ENCODE measurements at places on chromosomes 7 and 10.

DNA sequence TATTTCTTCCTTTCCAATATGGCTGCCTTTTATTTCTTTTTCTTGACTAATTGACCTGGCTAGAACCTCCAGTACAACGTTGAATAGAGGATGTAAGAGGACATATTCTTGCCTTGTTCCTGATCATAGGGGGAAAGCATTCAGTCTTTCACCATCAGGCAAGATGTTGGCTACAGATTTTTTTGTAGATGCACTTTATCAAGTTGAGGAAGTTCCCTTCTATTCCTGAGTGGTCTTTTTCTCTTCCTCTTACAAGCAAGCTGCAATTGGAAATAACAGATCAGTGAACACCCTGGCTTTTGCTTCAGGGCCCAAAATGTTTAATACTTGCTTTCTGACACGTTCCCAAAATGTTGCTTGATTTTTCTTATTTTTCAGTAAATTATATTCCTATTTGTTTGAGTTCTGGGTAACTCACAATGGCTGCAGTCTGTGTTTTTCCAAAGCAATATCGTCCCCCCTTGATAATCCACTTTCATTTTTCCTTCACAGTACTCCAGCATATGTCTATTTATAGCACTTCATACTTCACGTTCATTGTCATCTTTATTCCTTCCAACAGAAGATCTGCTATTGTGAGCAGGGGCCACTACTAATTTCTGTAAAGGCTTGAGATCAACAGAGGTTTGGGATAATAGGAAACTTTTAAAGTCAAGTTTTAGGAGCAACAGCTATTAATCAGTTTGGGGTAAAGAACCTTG lies 11.7 kb downstream of the CPEB3 start:
- DNase-seq, result no peak

DNA sequence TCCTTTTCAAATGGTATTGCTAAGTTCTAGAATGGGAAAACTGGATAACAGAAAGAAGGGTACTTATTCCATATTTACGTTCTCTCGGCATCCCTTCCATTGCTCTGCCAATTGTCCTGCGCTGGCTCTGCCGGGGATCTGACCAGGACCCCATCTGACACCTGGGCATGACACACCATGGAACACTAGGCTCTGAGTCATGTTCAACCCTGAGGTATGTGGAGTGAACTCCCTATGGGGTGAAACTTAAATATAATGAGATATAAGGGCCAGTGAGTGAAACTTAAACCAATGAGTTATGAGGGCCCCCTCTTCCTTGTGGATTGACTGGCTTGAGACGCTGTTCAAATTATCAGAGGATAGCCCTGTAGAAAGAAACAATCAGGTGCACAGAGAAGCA lies 55.1 kb upstream of the ZEB1 start:
- no peak for DNase-seq

DNA sequence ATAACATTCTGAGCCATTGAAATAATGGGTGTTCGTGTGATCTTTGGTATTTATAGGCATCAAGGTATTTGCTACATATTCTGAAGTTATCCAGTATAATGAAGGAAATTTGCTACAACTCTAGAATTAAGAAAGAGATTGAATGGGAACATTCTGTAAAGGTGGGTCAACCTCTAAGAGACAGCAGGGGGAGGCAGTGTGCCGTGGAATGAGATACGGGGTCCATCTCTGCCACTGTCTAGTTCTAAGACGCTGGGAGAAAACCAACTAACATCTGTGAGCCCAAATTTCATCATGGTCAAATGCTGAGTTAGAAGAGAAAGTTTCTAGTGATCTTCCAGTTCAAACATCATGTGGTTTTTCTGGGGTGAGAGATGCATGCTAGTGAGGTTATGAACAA lies 368.9 kb downstream of the SORCS1 start:
- no peak for DNase-seq

DNA sequence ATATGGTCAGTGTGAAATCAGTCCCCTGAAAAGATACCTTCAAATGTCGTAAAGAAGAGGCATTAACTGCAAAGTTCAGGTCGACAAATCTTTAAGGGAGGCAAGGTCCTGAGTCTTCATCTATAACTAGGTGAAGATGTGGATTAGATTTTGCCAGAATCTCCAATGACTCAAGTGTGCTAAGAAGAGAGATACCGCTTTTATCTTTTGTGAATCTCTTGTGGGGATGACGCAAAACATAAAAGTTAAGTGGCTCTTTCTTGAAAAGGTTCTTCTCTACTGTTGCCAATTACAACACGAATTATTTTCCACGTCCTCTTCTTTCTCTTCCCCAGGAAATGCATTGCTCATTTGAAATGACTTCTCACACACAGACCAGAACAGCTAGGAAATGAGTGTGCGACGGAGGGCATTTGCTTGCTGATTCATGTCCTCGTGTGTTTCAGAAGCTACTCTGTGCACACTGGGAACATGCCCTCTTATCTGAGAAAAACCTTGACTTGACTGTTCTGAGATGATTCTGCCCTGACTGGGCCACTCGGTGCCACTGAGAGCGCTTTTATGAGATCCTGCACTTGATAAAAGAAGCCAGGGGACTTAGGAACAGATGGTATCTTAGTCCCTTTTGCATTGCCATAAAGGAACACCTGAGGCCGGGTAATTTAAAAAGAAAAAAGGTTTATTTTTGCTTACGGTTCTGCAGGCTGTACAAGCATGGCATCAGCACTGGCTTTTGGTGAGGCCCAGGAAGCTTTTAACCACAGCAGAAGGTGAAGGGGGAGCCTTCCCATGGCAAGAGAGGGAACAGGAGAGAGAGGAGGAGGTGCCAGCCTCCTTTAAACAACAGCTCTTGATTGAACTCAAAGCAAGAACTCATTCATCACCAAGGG lies 169.5 kb upstream of the PFKP start:
- no peak for DNase-seq

GRCh38 chr10:28704464-28705161 lies 27.3 kb downstream of the BAMBI start:
- no peak for DNase-seq

DNA sequence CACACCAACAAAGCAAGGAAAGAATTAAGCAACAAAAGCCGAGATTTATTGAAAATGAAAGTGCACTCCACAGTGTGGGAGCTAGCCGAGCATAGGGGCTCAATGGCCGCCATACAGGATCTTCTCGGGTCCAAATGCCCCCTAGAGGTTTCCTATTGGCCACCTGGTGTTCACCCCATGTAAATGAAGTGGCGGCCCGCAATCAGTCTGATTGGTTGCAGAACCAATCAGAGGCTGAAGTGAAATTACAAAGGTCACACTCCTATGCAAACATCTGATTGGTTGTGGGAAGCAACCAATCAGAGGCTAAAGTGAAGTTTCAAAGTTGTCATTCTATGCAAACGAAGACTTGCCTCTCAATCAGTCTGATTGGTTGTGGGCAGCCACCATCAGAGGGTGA lies 61.8 kb upstream of the SLC35B4 start:
- DNase-seq, result no peak

DNA sequence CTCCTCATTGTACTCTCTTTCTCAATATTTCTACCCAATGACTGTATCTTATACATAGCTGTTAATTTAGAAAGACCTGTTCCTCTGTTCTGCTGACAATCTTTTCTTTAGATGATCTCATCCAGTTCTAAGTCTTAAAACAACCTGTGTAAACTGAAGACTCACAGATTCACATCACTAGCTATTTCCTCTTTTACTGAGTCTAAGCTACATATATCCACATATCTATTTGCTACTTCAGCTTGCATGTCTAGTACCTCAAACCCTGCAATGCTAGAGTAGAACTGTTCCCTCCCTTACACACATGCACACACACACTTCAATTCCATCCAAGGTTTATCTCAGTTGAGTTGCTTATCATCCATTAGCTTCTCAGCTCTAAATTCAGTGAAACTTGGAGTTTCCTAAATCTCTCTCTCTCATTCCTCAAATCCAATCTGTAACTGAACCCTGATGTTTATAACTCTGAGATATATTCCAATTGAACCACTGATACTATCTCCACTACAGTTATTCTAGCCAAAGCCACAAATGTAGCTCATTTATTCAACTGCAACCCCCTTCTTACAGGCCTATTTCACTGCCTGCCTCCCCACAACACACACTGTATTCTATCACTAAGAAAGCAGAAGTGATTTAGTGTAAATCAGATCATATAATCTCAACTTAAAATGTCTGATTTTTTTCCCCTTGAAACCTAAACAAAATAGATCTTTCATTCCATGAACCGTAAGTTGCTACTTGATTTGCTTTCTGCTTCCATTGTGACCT lies 1036.8 kb upstream of the POT1 start:
- no peak for DNase-seq

DNA sequence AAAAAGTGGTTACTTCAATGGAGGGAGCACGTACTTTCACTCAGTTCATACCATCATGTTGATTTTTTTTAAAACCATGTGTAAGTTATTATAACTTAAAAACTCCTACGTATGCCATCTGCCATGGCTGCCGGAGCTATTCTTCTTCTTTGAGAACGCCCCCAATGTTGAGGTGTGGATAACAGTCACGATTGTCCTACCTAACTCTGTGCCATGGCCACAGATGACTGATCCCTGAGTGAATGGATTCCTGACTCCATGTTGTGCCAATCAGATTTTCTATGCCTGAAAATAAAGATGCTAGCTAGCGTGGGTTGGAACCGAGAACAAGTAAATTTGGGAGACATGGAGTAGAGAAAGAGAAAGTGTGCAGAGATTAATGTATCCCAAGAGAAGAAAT lies 5.3 kb downstream of the MCMBP start:
- no peak for DNase-seq

GRCh38 chr7:63376873-63377272 lies 621.8 kb upstream of the ZNF722 start:
- DNase-seq, result no peak

- DNase-seq, result no peak
Measured at GRCh38 chr7:144531181-144531580, 127.7 kb upstream of the NOBOX start.

DNA sequence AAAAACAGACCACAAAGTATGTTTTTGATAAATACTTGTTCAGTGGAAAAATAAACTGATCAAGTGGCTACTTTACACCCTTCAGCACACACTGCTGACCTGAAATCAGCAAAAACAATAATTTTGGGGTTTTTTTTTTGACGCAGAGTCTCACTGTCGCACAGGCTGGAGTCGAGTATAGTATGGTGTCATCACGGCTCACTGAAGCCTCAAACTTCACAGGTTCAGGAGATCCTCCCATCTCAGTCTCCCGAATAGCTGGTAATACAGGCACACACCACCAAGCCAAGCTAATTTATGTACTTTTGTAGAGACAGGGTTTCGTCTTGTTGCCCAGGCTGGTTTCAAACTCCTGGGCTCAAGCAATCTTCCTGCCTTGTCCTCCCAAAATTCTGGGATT lies 30.6 kb downstream of the TARP start:
- DNase-seq, result no peak

- DNase-seq, result no peak
Measured at GRCh38 chr7:28955356-28955717, 2.8 kb downstream of the TRIL start.

- DNase-seq, result no peak
Measured at GRCh38 chr7:89001306-89001705, 205.8 kb upstream of the TEX47 start.

DNA sequence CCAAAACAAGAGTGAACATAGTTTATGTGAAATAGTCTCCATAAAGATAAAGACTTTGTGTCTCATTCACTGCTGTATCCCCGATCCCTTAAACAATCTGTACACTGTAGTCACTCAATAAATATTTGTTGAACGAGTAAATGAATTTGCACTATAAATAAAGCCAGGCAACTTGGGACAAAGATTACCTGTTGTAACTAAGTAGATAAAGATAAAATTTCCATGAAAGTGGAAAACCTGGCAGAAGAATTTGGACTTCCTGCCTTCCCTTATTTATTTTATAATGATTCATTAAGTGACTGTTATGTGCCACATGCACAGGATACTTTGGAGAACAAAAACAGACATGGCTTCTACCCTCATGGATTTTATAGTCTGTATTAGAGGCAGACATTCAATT lies 277.7 kb upstream of the KAT6B start:
- DNase-seq, result no peak

DNA sequence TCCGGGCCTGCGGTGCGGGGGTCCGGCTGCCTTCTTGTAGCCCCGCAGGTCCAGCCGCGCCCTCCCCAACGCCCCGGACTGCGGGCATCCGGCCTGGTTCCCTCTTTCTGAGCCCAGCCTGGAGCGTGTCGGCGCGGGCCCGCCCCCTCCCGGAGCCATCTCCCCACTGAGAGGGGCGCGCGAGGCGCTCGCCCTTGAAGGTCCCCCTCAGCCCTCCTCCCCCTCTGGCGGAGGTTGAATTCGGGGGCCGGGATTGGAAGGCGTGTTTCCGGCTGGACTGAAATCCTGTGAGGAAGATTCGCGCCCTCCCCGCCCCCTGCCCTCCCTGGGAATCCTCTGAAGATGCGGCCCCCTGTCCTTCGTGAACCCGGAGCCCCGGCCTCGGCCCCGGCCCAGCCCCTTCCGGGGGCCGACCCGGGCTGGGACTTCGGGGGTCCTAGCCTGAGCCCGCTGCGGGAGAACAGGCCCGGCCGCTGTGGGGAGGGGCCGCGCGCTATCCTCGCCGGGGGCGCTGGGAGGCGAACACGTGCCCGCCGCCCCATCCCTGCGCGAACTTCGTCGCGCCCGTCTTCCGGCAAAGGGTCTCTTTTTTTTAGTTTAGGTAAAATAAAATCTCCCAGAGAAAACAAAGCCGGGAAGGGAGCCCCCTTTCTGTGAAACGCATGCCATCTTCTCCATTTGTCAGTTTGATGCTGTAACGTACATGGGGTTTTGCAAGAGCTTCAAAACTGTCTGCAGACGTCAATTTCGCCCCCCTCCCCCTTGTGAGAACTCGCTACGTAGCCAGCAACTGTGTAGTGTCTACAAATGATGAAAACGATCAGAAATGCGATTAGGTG lies 636 bp downstream of the PDCD4 start:
- DNase-seq, result peak; percentile 30

GRCh38 chr7:70630818-70631457 lies 501.0 kb upstream of the GALNT17 start:
- no peak for DNase-seq

GRCh38 chr7:2938514-2939192 lies 94.5 kb upstream of the GNA12 start:
- DNase-seq, result no peak

GRCh38 chr10:84204122-84204521 lies 9.8 kb downstream of the CDHR1 start:
- DNase-seq, result no peak

DNA sequence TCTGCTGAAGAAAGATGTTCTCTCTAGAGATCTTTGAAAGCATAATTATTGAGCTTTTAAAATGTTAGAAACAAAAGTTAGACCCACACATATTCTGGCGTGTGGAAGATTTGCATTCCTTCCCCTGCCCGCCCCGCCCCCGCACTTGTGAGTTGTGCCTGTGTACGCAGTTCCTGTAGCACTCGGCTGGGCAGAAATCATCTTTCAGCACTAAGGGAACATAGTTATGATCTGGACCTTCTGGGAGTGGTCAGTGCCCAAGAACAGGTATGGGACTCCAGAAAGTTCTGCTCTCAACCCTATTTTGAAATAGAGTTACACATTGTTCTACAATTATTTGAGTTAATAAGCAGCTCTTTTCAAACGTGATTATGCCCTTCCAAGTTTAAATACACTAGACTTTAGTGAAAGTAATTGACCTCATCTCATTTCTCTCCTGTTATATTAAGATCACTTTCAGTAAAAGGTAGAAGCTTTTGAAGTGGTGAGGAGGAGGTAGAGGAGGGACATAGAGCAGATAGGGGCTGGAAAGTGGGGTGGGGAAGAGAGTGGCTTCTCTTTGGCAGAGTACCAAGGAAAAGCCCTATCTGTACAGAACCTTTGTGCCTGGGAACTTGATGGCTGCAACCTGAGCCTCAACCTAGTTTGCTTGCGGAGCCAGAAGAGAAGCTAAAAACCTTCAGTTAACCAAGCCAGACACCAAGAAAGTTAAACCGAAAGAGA lies 5.7 kb downstream of the BLVRA start:
- DNase-seq, result no peak

- DNase-seq, result no peak
Measured at GRCh38 chr10:14353291-14353913, 22.7 kb upstream of the FRMD4A start.

Measured in HTR-8/SVneo (cell line).